ENCODE measurements at places on chromosomes 7 and 10.
A peak's percentile ranks its signal among the peaks of the same experiment; 100 is the strongest.

- DNase-seq = no peak
Observed at GRCh38 chr7:135197343-135197742, 14.0 kb downstream of the WDR91 start.

DNA sequence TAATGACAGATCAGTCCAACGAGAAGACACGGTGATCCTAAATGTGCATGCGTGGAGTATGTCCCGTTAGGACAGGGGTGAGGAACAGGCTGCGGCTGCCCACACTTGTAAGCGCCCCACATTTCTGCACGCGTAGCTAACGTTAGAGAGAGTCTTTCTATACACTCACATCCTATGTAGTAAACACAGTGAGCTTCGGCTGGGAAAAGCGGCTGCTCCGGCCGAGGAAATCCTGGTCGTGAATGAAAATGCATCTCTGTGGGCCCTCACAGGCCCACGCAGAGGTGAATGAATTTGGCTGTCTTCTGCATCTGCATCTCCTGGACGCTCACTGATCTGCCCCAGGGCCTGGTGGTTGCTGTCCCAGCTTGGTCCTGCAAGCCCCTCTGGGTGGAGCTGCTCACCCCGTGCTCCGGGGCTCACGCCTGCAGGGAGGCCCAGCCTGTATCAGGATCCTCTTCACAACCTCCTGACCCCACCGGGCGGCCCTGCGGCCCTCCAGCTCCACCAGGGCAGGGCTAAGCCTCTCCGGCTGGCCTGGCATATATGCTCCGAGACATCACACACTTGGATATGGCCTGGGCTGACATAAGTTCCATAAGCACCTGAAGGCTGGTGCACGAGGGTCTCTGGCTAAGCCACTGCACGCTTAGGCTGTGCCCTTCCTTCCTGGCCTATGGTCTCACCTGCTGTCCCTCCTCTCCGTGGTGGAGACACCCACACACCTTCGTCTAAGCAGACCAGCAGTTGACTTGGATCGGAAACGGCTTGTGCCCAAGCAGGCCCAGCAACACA lies 117.9 kb upstream of the DIP2C start:
- no peak for DNase-seq

GRCh38 chr10:11243425-11244222 lies 226.0 kb downstream of the CELF2 start:
- DNase-seq = peak; percentile 5

GRCh38 chr7:78164459-78164858 lies 365.9 kb downstream of the PHTF2 start:
- no peak for DNase-seq

DNA sequence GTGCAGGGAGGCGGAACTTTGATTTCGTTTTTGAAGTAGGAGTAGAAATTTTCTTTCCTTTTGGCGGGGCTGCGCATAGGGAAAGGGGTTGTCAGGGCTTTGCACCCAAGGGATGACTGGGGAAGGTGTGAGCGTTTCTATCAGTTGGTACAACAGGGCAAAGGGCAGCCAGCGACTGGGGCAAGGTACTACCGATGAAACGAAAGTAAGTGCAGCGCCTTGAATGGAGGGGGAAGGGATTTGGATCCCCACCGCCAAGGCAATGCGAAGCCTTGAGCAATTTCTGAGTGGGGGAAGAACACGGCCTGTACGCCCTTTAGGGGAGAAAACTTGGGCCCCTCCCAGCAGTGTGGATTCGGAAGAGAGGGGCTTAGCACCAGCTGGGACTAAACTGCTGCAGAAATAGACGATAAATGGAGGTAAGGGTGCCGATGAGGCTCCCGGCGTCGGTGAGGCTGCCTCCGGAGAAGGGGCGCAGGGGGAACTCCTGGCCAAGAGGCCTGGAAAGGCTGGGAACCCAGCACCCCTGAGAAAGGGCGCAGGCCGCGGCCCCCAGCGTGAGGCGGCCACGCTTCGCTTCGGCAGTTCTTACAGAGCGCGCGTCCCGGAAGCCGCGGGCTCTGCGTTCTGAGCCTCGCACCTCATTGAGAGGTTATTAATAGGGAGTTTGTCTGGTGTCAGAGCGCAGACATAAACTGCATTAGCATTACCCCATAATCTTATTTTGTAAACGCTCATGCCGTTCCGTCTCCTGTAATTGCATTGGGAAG lies 10.0 kb upstream of the TLX1 start:
- DNase-seq = no peak

DNA sequence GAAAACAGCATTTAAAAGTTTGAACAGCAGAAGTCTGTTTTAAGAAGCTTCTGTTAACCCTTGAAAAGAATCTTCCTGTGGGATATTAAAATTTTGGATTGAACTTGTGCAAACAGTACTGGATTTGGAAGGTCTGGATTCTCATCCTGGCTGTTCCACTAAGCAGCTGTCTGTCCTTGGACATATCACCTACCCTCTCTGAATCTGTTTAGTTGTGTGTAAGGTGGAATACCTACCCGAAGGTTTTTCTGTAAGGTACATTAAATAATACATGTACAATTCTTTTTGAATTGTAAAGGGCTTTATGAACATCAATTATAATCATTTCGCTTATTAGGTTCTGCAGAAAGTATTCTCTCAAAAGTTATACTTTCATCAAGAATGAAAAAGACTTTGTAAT lies 2.2 kb downstream of the PDCD4 start:
- DNase-seq = no peak

DNA sequence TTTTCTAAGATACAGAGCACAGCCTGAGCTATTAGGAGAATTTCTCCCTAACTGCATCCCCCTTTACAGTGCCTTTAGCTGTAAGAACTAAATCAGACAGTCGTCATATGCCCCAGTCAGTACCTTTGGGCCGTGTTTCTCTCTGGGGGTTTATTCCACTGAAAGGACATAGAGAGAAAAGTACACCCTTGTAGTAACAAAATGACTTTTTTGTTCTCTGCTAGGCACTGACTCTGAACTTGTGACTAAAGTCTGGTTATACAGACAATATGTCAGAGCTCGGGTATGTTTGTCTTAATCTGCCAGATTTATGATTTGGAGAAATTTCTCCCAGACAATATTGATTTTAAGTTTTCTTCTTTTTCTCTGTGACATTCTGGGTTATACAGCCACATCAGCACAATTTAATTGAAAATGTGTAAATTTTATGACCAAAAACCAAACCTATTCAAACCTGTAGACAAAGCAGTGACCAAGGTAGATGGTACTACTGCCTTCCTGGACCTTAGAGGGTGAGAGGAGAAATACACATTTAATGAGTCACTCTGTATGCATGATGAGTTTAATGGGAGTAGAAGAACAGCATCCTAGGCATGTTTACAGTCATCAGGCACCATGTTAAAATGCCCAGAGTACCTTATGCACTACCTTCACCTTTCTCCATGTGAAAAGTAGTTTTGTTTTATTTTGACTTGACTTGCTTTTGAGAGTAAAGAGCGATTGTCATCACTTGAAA lies 156.1 kb upstream of the PLXDC2 start:
- DNase-seq = no peak

DNA sequence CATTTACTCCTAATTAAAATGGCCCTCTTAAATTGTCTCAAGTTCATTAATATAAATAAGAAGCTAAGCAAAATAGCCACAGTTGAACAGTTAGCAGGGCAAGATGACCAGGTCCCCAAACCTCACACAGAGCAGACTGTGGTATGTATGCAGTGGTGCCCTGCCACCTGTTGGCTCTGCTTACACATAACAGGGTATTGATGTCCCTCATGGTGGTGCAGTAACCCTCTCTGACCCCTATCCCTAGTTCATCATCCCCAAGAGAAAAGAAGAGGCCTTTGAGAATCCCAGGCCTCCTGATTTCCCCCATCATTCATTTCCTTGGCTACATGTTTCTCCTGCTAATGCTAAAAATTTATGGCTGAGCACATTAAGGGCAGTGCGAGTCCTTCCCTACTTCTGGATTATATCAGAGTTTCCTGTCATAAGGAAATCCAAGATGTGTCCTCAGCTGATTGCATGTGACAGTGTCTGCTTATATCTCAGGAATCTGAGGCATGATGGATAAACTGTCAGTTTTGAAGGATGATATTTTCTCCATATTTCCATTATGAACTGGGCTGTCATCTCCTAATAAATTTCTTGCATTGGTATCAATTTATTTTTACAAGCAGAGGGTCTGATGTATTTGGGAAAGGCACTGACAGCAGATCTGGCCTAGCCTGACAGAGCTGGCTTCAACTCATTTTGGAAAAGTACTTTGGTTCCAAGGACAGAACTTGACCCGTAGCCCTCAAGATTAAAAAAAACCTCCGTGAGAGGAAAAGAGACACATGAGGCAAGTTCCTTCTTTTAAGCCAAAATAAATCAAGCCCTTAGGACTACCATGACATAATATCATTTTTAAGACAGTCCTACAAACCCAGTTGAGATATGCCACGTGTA lies 880.6 kb downstream of the LRMDA start:
- DNase-seq = no peak

GRCh38 chr7:143902332-143902899 lies 440 bp upstream of the TCAF1 start:
- no peak for DNase-seq

DNA sequence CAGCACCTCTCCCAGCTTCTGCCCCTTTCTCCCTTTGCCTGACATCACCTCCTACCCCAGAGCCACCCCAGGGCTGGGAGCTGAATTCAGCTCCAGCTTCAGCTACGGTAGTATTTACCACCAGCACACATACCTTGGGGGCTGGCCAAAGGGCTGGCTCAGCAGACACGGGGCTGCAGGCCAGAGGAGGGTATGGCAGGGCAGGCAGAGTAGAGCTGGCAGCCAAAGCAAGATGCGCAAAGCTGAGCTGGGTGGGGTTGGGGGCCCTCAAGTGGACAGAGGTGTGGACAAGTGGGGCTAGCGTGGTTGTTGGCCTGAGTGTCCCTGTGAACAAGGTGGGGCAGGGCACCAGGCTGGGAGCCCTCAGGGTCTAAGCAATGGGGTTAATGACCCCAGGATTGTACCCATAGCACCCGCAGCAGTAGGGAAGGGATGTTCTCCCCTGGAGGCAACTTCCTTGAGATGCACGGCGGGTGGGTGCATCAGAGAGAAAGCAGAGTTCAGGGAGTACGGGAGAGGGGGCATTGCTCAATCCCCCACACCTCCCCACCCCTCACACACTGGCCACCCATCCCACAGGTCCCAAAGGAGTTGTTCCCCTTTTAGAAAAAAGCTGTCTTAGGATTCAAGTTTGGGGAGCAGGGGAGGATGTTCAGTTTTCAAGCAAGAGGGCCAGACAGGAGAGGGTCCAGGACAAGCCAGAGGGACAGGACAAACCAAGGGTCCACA lies 8.0 kb downstream of the VSIR start:
- DNase-seq = no peak

DNA sequence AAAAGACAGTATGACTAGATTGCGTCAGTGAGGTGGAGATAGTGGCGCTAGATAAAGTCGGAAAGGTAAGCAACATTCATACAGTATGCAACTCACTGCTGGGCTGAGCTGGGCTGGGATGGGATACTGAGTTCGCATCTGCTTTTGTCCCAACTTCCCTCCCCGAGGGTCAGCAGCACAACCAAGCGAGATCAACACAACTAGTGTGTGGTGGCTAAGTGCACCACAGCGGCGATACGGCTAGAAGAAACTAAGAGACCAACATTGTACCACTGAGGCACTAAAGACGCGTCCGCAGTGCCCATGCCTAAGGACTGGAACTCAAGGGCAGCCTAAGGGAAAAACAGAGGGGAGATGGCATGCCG lies 467 bp downstream of the EXOSC1 start:
- DNase-seq = no peak

- DNase-seq = no peak
Observed at GRCh38 chr7:26714438-26714837, 150.0 kb downstream of the SKAP2 start.

- DNase-seq = no peak
Observed at GRCh38 chr10:33886299-33886698, 551.8 kb upstream of the NRP1 start.

GRCh38 chr10:5470062-5470751 lies 29.2 kb downstream of the CALML5 start:
- DNase-seq = no peak

- DNase-seq = no peak
Observed at GRCh38 chr7:92854501-92855238, 18.3 kb upstream of the CDK6 start.

DNA sequence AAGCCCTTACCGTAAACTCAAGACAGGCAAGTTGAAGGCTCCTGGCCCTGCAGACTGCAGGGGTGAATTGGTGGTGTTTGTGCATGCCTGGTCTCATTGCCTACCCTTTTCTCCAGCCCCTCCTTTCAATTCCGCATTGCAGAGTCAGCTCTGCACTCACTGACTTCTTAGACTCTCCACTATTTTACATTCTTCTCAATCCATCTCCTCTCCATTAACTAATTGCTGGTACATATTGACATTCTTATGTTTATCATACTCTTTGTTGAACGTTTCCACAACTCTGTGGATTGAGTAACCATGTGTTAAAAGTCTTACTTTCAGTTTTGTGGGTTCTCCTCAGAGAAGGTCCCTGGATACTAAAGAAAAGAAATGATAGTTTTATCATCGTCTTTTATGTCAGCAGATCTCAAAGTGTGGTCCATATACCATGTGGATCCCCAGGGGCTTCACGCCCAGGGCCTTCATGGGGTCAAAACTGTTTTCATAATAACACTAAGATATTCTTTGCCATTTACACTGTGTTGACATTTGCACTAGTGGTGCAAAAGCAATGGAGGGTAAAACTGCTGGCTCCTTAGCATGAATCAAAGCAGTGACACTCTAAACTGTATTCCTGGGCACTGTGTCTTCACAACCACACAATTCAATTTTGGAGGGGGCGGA lies 135.4 kb upstream of the FZD1 start:
- DNase-seq = peak; percentile 3

DNA sequence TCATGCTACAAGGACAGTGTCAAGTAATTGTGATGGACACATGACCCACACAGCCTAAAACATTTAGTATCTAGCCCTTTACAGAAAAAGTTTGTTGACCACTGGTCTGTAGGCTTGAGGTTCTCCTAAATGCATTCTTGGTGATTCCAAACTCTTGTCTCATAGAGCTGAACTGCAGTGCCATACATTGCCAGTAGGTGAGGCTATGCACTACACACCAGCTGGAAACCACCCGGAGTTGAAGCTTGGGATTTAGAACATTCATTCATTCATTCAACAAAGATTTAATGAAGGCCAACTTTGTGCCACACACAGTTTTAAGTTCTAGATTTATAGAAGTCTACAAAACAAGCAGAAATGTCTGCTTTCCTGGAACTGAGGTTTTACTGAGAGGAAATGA lies 77.3 kb upstream of the TCF7L2 start:
- DNase-seq = no peak

DNA sequence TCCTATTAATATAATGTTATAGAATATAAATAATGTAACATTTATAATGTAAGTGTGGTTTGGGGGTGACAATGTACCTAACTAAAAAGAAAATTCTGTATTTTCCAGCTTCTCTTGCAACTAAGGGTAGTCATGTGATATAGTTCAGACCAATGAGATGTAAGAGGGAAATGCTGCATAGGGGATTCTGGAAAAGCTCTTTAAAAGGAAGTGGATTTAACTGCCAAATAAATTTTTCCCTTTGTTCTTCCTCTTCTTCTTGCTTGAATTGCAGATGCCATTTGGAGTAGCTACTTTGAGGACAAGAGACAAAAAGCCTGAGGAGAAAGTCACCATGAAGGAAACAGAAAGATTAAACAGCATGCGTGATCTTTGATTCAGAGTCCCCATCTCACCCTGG lies 194.3 kb downstream of the PTEN start:
- DNase-seq = no peak

- DNase-seq = no peak
Observed at GRCh38 chr7:102258073-102258748, 28.5 kb upstream of the SH2B2 start.
